ENCODE measurements at places on chromosomes 7 and 10. TPM values are rescaled to one million over a fixed set of nuclear protein-coding genes. Genes with fewer than 3 reads are reported as not detected.

DNA sequence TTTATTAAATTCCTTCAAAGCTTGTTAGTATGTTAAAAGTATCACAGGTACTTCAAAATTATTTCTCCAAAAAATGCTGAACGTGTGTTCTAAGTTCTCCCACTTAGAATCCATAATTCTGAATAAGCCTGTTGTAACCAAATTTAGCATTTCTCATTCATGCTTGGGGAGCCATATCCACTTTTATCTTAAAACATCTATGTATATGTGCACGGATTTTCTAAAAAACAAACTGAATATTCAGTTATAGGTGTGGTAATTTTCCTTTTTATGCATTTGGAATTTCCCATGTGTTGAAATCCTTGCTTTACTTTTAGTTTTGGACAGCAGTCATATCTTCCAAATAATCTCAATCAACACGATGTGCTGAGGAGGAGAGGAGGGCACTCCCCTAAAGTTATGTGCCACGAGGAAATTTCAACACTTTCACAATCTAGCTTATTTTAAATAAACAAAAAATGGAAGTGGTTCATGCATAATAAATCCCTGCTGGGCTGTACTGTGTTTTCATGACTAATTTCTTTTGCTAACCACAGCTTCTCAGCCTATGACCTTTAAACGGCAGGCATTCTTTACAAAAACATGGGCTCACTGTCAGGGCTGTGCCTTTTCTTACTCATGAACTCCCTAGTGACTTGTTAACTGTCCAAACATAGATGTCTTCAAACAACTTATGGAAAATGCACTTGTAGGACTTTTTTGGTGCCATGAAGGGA lies 380.3 kb upstream of the SEMA3C start:
- peaks cover 21% of the 10 kb centered on the region for H3K4me1 ChIP-seq
- no peaks in the 10 kb centered on the region for H3K27me3 ChIP-seq
- no peak overlapping the region for H3K4me3 ChIP-seq
- H3K36me3 ChIP-seq: no peaks in the 10 kb centered on the region
- H3K27ac ChIP-seq: no peak overlapping the region

DNA sequence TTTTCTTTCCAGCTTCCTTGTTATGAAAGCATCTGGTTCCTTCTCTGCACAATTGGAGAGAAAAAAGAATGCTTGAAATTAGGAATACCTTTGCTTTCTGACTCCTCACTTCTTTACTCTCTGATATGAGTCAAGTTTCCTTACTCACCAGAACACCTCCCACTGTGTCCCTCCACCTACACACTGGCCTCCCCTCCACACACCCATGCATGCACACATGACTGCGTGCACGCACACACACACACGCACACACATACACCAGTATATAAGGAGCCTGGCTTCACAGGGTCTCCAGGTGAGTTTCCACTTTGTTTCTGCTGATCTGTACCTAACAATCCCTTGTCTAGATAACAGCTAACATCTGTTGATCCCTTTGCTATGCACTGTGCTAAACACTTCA lies 11.4 kb upstream of the PTER start:
- no peaks in the 10 kb centered on the region for H3K4me1 ChIP-seq
- no peaks in the 10 kb centered on the region for H3K27me3 ChIP-seq
- DNase-seq: no peak
- no peak overlapping the region for H3K4me3 ChIP-seq
- no peaks in the 10 kb centered on the region for H3K36me3 ChIP-seq

DNA sequence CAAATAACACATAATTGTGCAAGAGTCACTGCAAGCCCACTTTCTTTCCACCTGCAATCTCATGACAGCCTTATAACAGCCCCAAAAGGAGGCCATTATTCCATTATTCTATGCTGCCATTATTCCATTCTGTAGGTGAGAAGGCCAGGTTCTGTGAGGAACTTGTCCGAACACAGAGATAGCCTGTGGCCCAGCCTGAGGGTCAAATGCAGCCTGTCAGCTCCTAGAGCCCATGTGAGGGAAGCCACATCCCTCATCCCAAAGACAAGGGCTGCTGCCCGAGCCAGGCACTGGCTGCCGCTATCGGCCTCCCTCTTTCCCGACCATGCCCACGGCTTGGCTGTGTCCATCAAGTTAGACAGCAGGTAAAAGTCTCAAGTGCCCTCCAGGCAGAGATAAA lies 24.1 kb upstream of the C10orf71 start:
- no peak overlapping the region for H3K4me3 ChIP-seq
- no peaks in the 10 kb centered on the region for H3K4me1 ChIP-seq
- no peaks in the 10 kb centered on the region for H3K27me3 ChIP-seq
- no peak overlapping the region for H3K27ac ChIP-seq
- no peak for DNase-seq

The TMEM184A gene
- total RNA-seq: 16.5 TPM

GRCh38 chr10:114682121-114682520 lies 24.0 kb upstream of the ABLIM1 start:
- H3K27ac ChIP-seq: no peak overlapping the region
- no peak overlapping the region for H3K4me3 ChIP-seq
- no peaks in the 10 kb centered on the region for H3K36me3 ChIP-seq

- no peaks in the 10 kb centered on the region for H3K27me3 ChIP-seq
- no peak overlapping the region for H3K27ac ChIP-seq
- peaks cover 4% of the 10 kb centered on the region for H3K4me1 ChIP-seq
- no peaks in the 10 kb centered on the region for H3K36me3 ChIP-seq
- DNase-seq: no peak
Observed at GRCh38 chr10:94049911-94050310, 56.2 kb downstream of the PLCE1 start.

The FXYD4 gene
- not detected for total RNA-seq

- no peaks in the 10 kb centered on the region for H3K4me1 ChIP-seq
- no peaks in the 10 kb centered on the region for H3K36me3 ChIP-seq
- no peak overlapping the region for H3K4me3 ChIP-seq
- no peaks in the 10 kb centered on the region for H3K27me3 ChIP-seq
- DNase-seq: no peak
Observed at GRCh38 chr10:113473851-113474250, 79.0 kb upstream of the HABP2 start.

DNA sequence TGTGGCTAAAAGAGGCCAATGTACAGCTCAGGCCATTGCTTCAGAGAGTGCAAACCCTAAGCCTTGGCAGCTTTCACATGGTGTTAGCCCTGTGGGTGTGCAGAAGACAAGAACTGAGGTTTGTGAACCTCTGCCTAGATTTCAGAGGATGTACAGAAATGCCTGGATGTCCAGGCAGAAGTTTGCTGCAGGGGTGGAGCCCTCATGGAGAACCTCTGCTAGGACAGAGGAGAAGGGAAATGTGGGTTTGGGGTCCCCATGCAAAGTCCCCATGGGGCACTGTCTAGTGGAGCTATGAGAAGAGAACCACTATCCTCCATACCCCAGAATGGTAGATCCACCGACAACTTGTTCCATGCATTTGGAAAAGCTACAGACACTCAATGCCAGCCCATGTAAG lies 12.4 kb downstream of the SORCS1 start:
- H3K27ac ChIP-seq: no peak overlapping the region
- H3K4me3 ChIP-seq: no peak overlapping the region
- no peaks in the 10 kb centered on the region for H3K27me3 ChIP-seq
- no peaks in the 10 kb centered on the region for H3K4me1 ChIP-seq
- no peaks in the 10 kb centered on the region for H3K36me3 ChIP-seq

GRCh38 chr7:75772081-75773077 lies at the start of gene CCL26:
Gene CCL26, minus strand, starts transcription at chr7:75772211. Its CDS starts 35 bp downstream, at chr7:75772176.
- no peaks in the 10 kb centered on the region for H3K27me3 ChIP-seq
- DNase-seq: no peak
- no peaks in the 10 kb centered on the region for H3K36me3 ChIP-seq
- H3K4me1 ChIP-seq: no peaks in the 10 kb centered on the region
- no peak within 1 kb of the TSS for H3K4me3 ChIP-seq
- H3K27ac ChIP-seq: no peak within 1 kb of the TSS

DNA sequence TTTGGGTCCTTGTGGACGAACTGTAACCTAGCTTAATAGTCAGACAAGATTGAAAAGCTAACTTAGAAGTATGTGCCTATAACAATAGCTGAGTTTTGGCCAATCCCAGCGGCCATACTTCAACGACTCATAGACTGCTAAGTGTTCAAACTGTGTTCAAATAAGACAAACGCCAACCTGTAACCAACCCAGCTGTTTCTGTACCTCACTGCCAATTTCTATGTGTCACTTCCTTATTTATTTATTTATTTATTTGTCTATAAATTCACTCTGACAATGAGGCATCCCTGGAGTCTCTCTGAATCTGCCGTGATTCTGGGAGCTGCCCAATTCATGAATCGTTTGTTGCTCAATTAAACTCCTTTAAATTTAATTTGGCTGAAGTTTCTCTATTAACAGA lies 21.7 kb downstream of the ST8SIA6 start:
- H3K36me3 ChIP-seq: no peaks in the 10 kb centered on the region
- H3K27me3 ChIP-seq: no peaks in the 10 kb centered on the region
- peaks cover 4% of the 10 kb centered on the region for H3K4me1 ChIP-seq
- no peak overlapping the region for H3K4me3 ChIP-seq
- no peak for DNase-seq

DNA sequence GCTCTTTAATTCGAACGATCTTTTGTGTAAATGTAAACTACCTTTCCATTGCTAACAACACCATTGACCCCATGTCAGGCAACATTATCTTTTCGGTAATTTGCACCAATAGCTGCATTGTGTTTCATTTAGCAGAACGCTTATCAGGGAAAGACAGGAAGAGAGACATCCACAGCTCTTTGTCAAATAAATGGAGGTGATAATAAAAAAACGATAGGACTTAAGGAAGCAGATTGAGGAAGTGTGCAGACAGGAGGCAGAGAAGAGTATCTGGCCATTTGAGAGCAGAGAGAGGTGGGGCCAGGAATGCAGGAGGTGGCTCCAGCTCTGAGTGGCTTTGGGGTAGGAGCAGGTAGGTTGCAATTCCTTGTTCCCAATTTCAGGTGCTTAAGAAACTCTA lies 37.5 kb upstream of the ADARB2 start:
- H3K36me3 ChIP-seq: no peaks in the 10 kb centered on the region
- H3K4me1 ChIP-seq: no peaks in the 10 kb centered on the region
- no peaks in the 10 kb centered on the region for H3K27me3 ChIP-seq
- DNase-seq: no peak

The C7orf25 gene
- 2.7 TPM for total RNA-seq

The ITIH2 gene
- total RNA-seq: 13.3 TPM

The RELN gene
- total RNA-seq: 4.3 TPM

DNA sequence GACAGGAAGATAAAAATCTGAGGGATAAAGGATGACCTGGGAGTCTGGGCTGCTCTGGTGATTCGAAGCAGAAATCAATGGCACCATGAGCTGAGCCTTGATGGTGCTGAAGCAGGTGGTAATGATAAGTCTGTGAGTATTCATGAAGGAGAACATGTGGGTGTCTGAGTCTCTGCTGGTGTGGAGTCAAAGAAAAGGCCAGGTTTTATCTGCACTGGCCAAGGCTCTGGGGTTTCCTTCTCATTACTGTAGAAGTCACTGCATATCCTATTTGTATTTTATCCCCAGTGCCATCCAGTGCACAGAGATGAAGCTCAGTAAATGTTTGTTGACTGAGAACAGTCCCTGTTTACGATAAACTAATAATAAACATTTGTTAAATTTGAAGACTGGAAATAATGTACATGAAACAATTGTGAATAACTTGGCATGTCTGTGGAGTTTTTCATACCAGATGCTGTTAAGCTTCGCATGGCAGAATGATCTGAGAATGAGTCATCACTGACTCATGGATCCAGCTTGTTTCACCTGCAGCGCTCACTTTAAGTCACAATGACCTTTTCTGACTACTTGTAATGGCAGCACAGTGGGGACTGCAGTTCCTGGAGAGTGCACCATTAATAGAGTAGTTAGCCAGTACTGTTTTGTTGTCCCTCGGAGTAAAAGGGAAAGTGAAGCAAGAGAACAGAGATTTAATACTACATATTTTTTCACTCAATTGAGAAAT lies 538.5 kb downstream of the HTR7 start:
- no peak overlapping the region for H3K27ac ChIP-seq
- DNase-seq: peak; percentile 36
- no peaks in the 10 kb centered on the region for H3K4me1 ChIP-seq
- no peak overlapping the region for H3K4me3 ChIP-seq
- no peaks in the 10 kb centered on the region for H3K36me3 ChIP-seq

GRCh38 chr10:129332476-129332875 lies 134.6 kb upstream of the MGMT start:
- no peaks in the 10 kb centered on the region for H3K27me3 ChIP-seq
- DNase-seq: no peak
- H3K27ac ChIP-seq: no peak overlapping the region
- H3K4me1 ChIP-seq: no peaks in the 10 kb centered on the region
- no peak overlapping the region for H3K4me3 ChIP-seq
